ENCODE measurements at places on chromosomes 12 and 14.
A peak's percentile ranks its signal among the peaks of the same experiment; 100 is the strongest.

- no peak for DNase-seq
These were observed 127.3 kb upstream of the PLEKHA5 start for GRCh38 chr12:19002216-19002615.

DNA sequence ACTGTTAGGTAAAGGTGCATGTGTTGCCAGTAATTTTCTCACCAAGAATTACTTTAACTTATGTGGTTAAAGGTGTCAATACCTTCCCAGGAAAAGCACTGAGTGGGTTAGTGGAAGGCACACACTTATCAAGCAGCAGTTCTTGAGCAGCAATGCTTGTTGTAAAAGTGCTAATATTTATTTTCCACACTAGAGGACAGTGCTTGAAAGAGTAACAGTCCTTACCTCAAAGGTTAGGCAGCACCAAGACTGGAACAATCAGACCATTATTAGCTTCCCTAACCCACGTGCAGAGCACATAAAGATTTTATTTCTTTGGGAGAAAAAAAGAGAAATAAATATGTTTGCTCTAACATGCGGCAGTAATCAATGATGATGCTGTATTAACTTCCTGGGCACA is 48.8 kb upstream of the KRR1 start:
- DNase-seq: no peak

DNA sequence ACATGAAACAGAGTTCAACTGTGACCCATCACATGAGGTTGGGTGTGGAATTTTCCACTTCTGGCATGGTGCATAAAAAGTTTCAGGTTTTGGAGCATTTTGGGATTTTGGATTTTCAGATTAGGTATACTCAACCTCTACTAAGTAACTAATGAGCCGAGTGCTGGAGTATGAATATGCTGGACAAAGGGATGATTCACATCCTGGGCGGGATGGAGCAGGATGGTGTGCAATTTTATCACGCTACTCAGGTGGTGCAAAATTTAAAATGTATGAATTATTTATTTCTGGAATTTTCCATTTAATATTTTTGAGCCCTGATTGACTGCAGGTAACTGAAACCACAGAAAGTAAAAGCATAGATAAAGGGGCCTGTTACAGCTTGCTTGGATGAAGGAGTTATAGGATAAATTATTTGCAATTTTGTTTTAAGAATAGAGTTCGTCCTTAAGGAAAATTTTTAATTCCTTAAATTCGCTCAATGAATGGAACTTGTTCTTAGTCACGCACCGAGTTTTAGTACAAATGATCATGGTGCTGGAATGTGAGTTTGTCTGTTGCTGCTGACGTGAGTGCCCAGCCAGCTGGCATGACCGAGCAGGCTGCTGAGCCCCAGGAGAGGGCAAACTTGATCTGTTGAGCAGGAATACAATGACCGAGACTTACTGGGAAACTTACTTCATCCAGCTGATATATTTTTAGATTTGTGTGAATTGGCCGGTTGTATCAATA is 176.3 kb downstream of the ESR2 start:
- no peak for DNase-seq

GRCh38 chr14:104040539-104040938 is 45.0 kb upstream of the ASPG start:
- no peak for DNase-seq

DNA sequence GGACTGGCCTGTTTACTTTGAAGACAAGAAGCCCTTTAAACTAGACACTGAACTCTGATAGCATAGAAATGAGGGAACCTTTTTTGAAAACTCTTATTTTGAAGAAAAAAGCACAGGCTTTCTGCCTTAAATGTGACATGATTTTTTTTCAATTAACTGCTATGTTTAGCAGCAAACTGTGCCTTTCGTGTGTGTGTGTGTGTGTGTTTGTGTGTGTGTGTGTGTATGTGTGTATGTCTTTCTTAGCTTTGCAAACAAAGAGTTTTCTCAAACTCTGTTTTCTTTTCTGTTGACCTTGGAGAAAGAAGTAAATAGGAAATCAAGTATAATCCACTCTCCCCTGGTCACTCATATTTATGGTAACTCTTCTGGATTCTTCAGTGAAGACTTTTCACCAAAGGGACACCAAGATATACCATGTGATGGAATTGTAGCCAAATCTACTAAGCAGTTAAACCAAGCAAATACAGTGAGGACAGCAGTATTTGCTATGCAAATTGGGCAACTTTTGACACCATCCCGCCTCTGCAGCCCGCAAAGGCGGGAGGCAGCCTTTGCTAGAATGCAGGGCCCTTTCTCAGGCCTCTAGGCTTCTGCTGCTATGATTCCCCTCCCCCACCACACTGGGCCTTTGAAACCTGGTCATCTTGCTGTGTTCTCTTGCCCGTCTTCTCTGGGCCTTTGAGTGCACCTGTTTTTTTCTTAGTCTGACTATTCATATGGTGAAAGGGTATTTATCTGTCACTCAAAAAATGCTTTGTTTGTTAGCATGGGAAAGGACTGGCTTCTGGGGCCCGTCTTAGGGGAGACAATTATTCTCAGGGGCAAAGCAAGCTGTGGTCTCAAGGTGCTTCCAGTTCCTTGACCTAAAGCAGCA is 107.9 kb downstream of the MYRFL start:
- no peak for DNase-seq

- no peak for DNase-seq
These were observed 80.5 kb downstream of the CCDC92 start for GRCh38 chr12:123892180-123892559.

DNA sequence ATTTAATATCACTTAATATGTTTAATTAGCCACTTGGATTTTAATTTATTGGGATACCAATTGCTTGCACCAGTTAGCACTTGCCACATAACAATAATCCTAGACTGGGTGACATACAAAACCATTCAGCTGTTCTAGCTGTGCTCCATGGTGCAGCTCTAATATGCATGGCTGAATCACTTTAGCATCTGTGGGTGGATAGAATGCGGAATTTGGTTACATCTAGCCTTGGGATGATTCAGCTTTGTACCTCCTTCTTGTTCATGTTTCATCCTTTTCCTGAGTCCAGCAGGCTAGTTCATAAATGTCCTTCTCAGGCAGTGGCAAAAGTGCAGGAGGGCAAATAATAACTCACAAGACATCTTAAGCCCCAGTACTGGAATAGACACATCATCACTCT is 1263.0 kb downstream of the LRFN5 start:
- no peak for DNase-seq

- peak; percentile 45 for DNase-seq
These were observed 347 bp downstream of the SYNDIG1L start for GRCh38 chr14:74425525-74426201.

Measured in renal pelvis (tissue), 12 donors.